ENCODE measurements at places on chromosomes 3 and 15.

DNA sequence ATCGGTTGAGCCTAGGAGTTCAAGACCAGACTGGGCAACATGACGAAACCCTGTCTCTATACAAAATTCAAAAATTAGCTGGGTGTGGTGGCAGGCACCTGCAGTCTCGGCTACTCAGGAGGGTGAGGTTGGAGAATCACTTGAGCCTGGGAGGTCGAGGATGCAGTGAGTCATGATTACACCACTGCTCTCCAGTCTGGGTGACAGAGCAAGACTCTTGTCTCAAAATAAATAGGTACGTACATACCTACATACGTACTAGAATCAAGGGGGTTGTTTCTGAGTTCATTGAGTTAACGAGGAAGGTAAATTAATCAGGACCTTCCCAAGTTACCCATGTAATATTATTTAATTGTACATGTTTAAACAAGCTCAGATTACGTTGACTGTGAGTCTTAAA lies 97.5 kb downstream of the CHL1 start:
- DNase-seq: no peak

DNA sequence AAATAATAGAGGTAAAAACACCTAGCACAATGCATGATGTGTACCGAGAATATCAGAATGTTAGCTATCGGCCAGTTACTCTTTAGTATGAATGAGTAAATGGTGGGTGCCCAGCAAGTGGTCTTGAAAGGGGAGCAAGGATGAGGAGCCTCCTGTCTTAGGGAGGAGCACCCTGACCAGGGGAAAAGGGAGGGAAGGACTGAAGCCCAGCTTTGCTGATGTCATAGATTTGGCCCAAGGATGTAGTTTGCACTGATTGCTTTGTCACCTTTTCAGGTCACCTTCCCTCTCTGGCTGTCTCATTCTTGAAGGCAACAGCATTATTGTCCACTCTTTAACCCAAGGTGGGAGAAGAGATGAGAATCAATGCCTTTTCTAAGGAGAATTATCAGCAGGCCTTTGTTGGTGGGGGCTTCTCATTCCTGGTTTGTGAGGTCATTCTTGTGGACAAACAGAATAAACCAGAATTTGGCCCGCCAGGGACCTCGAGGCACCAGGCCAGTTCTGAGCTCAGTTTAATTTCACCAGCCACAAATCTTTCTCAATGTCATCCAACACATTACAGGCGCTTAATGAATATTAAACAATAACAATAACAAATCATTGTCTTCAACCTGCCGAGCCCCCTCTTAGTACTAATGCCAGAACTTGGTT lies 231.3 kb downstream of the VPS13C start:
- no peak for DNase-seq

DNA sequence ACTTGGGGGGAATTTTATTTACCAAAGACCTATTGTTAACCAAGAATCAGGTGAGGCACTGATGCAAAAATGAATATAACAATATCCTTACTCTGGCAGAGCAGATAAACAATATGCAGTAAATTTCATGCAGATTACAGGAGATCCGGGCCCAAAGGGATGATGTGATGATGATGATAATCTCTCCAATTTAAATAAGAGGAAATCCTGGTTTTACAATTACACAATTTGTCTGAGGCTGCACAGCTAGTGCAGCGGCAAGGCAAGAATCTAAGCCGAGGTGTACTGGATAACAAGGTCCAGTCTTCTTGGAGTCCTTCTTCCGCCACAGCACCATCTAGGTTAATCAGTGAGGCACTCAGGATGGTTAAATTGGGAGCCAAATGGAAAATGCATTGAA lies 2.4 kb upstream of the MESD start:
- no peak for DNase-seq

GRCh38 chr3:22886439-22887068 lies 316.6 kb upstream of the UBE2E2 start:
- no peak for DNase-seq

- no peak for DNase-seq
These were observed 146.1 kb downstream of the SUCNR1 start for GRCh38 chr3:152019508-152019907.

GRCh38 chr3:34863485-34863884 lies 775.8 kb upstream of the ARPP21 start:
- DNase-seq: no peak

DNA sequence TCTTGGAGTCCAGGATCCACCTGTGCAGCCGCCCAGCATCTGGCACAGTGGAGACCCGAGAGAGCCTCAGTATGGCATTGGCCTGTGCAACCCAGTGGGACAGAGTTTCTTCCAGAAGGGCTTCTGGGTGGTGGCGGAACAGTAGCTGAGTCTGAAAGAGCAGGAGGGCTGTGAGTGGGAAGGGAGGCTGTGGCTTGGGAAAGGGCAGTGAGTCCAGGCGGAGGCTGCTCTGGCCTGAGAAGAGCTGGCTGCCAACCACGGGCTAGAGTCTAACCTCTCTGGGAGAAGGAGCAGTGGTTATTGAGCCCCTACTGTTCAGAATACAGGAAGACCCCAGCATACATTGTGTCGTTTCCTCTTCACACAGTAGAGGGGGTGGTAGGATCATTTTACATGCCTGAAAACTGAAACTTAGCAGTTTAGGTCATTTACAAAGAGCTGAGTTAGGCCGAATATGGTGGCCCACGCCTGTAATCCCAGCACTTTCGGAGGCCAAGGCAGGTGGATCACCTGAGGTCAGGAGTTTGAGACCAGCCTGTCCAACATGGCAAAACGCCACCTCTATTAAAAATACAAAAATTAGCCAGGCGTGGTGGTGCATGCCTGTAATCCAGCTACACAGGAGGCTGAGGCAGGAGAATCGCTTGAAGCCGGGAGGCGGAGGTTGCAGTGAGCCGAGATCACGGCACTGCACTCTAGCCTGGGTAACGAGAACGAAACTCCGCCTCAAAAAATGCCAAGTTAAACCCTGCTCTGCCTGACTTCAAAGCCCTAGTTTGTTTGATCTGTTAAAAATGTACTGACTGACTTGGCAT lies 3.2 kb downstream of the AEN start:
- no peak for DNase-seq

- no peak for DNase-seq
These were observed 351.4 kb upstream of the KCNMB2 start for GRCh38 chr3:178184833-178185232.

- DNase-seq: no peak
These were observed 33.0 kb downstream of the NME9 start for GRCh38 chr3:138296639-138297038.

DNA sequence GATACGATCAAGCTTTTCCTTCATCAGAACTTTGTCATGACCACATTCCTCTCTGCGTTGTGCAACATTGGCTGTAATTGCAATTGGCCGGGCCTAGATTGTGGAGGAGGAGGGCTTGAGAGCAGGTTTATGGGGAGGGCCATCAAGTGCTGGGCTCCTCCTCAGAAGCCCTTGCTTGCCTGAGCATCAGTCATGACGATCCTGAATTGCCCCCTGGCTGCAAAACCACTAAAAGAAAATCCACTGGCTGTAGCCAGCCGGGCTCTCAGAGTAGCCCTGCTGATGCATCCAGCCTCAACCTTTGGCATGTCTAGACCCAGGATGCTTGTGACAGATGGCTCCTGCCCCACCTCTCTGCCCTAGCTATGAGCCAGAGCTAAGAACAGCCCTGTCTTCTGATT lies 13.4 kb upstream of the TRH start:
- no peak for DNase-seq

DNA sequence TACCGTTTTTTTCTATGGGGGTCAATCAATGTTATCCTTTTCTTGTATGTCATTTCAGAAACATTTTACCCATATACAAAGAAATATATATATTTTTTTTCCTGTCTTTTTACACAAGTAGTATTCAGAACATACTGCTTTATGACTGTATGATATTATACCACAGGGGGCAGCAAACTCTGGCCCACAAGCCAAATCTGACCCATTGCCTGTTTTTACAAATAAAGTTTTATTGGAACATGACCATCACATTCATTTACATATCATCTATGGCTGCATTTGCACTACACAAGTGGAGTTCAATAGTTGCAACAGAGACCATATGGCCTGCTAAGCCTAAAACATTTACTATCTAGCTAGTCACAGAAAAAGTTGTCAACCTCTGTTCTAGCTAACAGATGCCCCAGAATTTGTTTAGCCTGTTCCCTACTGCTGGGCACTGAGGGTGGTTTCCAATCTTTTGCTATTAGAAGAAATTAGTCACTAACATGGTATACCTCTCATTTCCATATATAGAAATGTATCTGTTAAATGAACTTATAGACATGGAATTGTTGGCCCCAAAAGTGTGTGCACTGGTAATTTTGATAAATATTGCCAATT lies 57.7 kb downstream of the BFSP2 start:
- DNase-seq: no peak

GRCh38 chr3:30488070-30488756 lies 118.2 kb upstream of the TGFBR2 start:
- no peak for DNase-seq

GRCh38 chr3:100865442-100865841 lies 127.8 kb downstream of the ABI3BP start:
- DNase-seq: no peak

DNA sequence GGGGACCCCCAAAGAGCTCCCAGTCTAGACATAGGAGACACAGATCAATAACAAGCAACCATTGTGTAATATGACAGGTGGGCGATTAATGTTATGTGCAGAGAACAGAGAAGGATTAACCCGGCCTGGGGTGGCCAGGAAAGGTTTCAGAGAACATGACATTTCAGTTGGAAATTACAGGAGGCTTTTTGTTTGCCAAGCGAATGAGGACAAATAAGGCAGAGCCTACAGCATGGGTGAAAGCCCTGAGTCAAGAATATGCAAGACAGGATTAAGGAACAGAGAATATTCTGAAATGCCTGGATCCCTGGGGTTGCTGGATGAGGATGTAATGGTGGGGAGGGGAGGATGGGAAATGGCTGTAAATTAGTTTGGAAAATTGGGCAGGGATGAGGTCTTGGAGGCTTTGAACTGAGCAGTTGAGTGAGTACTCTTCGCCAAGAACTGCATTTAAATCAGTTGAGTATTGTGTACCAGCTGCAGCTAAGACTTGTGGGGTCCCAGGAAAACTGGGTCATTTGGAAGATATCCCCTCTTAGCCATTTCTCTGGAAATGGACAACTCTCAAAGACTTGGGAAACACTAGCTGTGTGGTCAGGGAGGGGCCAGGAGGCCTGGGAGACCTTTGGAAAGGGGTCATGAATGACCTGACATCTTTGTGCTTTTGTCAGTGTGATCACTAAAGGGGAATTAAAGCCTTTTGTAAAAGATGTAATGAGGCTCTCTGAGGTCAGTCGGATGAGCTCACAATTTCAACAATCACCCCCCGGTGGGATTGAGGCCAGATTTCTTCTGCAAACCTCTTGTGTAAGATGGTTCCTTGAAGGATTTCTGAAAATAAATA lies 198.6 kb upstream of the NR2E3 start:
- no peak for DNase-seq

DNA sequence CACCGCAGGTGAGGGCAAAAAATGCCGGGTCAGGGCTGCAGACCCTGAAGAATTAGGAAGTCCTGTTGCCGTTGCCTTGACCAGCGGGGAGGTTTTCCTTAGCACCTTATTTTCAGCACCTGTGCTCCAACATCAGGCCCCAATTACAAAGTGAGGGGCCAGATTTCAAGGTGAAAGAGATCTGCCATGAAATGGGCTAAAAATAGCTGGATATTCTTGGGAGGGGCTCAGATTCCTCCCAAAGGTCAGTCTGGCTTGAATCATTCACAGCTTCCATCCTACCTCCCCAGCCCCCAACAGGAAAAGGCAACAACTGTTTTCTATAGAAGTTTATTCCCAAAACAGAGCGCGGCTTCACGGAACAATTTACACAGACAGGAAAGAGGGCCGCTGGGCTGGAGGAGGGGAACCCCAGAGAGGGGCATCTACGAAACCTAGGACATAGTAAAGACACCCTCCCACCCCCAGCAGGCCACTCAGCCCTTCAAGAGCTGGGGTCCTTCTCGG lies 941 bp upstream of the SLC26A6 start:
- no peak for DNase-seq

DNA sequence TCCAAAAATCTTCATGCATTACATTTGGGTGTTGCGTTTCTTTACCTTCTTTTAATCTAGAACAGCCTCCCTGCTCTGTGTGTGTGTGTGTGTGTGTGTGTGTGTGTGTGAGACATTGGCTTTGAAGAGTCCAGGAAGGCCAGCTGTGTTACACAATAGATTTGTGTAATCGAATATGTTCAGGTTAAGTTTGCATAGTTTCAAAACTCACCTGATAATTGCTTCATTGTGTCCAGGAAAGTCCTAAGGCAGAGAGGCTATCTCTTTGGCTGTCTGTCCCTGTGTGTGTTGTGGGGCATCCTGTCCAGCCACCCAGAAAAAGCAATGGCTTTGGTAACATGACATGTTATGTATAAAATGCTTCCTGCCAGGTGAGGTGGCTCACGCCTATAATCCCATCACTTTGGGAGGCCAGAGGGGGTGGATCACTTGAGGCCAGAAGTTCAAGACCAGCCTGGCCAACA lies 37.5 kb downstream of the ZNF710 start:
- no peak for DNase-seq

GRCh38 chr15:40754883-40755811 lies at the start of gene RMDN3:
TSS of gene RMDN3 (minus strand) at chr15:40755254. CDS start at chr15:40754783, 471 bp downstream.
- peak; percentile 89 for DNase-seq

- no peak for DNase-seq
These were observed 490.1 kb upstream of the ATP11B start for GRCh38 chr3:182303169-182303568.

- DNase-seq: no peak
These were observed 209.5 kb downstream of the ADAMTS17 start for GRCh38 chr15:100132309-100132708.

DNA sequence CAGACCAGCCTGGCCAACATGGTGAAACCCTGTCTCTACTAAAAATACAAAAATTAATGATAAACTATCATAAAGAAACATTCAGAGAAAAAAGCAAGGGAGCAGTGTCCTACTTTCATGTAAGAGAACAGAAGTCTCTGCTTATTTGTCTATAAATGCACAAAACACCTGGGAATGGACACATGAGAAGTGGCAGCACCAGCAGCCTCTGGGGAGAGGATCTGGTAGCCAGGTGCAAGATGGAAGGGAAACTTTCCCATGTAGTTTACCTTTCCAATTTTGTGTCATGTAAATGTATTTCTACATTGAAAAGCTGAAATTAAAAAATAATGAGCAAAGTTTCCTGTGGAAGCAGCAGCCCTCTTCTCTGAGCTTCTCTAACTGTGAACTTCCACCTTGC lies 18.8 kb downstream of the SCAP start:
- no peak for DNase-seq

GRCh38 chr15:42373274-42373673 lies 14.0 kb downstream of the CAPN3 start:
- DNase-seq: no peak

GRCh38 chr3:8838234-8838633 lies 68.8 kb upstream of the OXTR start:
- no peak for DNase-seq

DNA sequence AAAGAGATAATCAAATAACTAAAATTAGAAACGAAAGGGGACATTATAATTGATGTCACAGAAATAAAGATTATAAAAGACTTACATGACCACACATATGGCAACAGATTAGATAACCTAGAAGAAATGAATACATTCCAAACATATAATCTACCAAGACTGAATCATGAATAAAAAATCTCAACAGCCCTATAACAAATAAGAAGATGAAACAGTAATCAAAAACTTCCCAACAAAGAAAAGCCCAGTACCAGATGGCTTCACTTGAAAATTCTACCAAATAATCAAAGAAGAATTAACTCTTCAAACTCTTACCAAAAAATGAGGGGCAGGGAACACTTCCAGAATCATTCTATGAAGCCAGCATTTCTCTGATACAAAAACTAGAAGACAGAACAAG lies 11.8 kb downstream of the TOP2B start:
- no peak for DNase-seq

Measured in stimulated activated CD8-positive, alpha-beta memory T cell treated with anti-CD3 and anti-CD28 coated beads, Interleukin-4, amount 100 ng/mL, for 24 hours (primary cell).